ENCODE measurements at places on chromosomes 16 and 17. TPM values are rescaled to one million over a fixed set of nuclear protein-coding genes. Genes with fewer than 3 reads are reported as not detected.

DNA sequence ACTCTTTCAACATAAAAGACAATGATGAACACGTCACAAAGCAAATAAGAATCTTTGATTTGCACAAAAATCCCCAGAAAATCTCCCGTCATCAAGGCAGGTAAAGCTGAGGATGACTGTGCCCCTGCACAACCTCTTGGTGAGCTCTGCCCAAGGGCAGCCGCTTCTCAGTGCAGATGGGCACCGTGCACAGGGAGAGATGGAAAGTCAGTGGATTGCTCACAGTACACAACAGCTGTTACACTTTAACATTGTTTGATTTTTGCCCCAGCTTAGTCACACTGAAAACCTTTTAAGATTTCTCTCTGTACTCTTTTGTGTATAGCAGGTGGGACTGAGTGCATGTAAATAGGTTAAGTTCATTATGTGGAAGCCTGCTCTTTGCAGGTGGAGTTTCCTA lies 104.2 kb downstream of the CDK5R1 start:
- H3K36me3 ChIP-seq, result no peaks in the 10 kb centered on the region
- no peak for DNase-seq

GRCh38 chr16:66293932-66294331 lies 72.6 kb upstream of the CDH5 start:
- no peaks in the 10 kb centered on the region for H3K27me3 ChIP-seq
- DNase-seq, result no peak
- no peak overlapping the region for H3K4me3 ChIP-seq
- no peak overlapping the region for H3K27ac ChIP-seq

GRCh38 chr16:55444754-55445485 lies 34.1 kb upstream of the MMP2 start:
- no peaks in the 10 kb centered on the region for H3K36me3 ChIP-seq
- peak; percentile 67 for DNase-seq
- no peaks in the 10 kb centered on the region for H3K27me3 ChIP-seq
- no peak overlapping the region for H3K4me3 ChIP-seq
- H3K4me1 ChIP-seq, result no peaks in the 10 kb centered on the region

- no peak overlapping the region for H3K4me3 ChIP-seq
- no peak overlapping the region for H3K27ac ChIP-seq
- no peak for DNase-seq
- H3K4me1 ChIP-seq, result no peaks in the 10 kb centered on the region
- H3K36me3 ChIP-seq, result no peaks in the 10 kb centered on the region
- no peaks in the 10 kb centered on the region for H3K27me3 ChIP-seq
Observed at GRCh38 chr16:65124212-65124548, 2.3 kb upstream of the CDH11 start.

- no peak overlapping the region for H3K4me3 ChIP-seq
- no peak overlapping the region for H3K27ac ChIP-seq
- H3K27me3 ChIP-seq, result no peaks in the 10 kb centered on the region
- DNase-seq, result no peak
- no peaks in the 10 kb centered on the region for H3K36me3 ChIP-seq
- H3K4me1 ChIP-seq, result no peaks in the 10 kb centered on the region
Observed at GRCh38 chr16:87240211-87241136, 76.7 kb downstream of the C16orf95 start.

KIF18B gene
- total RNA-seq, result 0.46 TPM

Data from right lobe of liver (tissue), 6 donors.